ENCODE measurements at places on chromosomes 7 and 10.

DNA sequence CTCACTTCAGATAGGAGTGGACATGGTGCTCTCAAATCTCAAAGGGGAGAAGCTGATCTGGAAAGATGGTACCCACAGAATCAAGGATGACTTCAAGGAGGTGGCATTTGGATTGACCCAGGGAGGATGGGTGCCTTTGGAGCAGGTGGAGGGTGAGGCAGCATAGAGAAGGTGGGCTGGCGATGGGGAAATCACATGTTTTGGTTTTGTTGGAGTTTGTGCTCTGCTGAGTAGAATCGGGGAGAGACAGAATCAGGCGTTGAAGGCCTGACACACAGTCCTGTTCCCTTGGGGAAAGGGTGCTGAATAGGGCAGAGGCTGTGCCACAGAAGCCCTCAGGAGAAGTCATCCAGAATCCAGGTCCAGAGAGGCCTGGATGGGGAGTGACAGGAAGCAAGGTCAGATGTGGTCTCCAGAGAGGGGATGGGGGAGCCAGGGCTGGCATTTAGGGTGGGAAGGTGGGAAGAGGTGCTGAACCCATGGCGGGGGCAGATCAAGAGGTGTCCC, 291.1 kb downstream of the GLRX3 start:
- DNase-seq = no peak

GRCh38 chr7:38306171-38306570, 32.7 kb upstream of the TARP start:
- no peak for DNase-seq

DNA sequence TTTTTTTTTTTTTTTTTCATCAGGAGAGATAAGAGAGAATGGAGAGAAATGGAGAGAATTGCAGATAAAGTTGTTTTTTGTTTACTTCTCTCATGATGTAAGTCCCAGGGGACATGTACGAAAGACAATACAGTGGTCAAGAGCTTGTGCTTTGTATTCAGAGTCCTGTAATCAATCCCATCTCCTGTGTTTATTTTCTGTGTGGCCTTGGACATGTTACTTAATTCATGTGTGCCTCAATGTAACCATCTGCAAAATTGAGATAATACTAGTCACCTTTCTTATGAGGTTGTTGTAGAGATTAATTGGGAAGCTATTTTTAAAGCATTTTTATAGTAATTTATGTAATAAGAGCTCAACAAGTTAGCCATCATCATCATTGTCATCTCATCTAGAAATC, 117.5 kb downstream of the CDK14 start:
- DNase-seq = no peak

DNA sequence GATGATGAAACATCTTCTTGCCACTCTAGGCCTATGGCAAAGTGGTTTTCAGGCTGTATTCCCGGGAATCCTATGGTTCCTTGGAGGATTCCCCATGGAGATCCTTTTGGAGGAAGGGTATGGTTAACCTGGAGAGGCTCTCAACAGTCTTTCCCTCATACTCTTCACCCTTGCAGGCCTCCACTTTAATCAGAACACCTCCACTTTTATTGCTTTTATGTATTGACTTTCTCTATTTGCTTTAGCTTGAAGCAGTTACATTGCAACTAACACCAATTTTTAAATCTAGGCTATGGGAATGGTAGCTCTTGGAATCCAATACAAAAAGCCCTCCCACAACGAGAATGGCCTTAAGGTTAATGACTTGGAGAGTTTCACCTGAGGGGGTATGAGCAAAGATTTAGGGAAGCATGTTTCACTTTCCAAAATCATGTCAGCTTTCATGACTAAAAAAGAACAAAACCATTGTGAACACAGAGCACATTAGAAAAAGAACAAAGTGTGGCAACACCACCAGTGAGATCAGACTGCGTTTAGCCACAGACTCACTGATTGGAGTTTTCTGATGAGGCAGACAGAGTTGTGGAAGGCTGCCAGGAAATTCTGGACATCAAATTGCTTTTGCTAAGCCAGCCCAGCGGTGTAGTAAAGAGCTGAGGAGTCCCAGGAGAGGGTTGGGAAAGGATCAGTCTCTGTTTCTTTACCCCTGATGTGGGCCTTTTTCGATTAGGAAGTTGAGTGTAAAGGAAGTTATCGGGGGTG, 130.4 kb upstream of the BMPER start:
- DNase-seq = no peak

DNA sequence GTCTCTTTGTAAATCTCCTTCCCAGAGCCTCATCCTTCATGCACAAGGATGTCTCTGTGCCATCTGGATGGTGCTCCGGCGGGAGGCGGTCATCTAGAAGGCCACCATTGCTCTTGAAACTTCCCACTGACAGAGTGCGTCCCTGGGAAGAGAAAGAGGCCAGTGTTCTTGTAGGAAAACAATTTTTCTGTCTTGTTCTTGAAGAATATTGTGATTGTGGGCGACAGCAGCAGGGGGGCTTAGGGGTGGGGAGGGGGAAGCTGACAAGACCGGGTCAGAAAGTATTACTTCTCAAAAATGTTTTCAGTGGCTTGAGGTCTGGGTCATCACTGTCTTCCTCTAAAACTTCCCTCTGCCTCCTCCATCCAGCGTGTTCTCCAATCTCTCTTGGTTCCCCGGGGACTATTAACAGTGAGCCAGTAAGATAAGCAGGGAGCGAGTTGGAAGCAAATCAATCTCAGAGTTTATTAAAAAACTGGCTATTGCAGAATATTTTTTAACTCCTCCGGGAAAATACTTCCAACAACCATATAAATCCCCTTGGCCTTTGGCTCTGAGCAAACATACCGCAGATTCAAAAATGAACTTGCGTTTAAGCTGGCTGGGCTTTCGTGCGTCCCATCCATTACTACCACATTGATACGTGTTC, 597.8 kb upstream of the MGMT start:
- DNase-seq = no peak

- DNase-seq = no peak
Measured at GRCh38 chr10:17062009-17062408, 67.6 kb downstream of the CUBN start.

- peak; percentile 8 for DNase-seq
Measured at GRCh38 chr10:63466144-63466935, 563 bp upstream of the JMJD1C start.

DNA sequence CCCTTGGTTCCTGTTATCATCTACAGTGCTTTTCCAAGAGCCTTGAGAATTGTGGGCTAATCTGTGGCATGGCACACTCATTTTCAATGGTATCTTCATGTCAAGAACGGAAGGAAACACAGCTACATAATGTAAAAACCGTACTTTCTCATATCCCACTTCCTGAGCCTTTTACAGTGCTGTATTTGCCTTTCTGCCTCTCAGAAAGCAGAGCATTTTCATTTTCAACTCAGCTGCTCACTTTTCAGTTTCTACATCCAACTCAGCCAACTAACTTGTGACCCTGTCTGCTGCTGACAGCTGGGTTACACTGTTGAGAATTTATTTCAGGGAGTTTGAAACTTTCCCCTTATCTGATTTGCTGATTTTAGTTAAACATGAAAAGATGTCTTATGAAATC, 875.8 kb upstream of the KCND2 start:
- DNase-seq = no peak

- DNase-seq = peak; percentile 39
Measured at GRCh38 chr7:636396-636795, 90.1 kb upstream of the DNAAF5 start.

GRCh38 chr7:94823947-94824346, 83.4 kb upstream of the PPP1R9A start:
- no peak for DNase-seq

GRCh38 chr10:103123282-103124024, 69.6 kb downstream of the NT5C2 start:
- DNase-seq = no peak

GRCh38 chr10:124975977-124976514, 34.1 kb downstream of the ZRANB1 start:
- no peak for DNase-seq

DNA sequence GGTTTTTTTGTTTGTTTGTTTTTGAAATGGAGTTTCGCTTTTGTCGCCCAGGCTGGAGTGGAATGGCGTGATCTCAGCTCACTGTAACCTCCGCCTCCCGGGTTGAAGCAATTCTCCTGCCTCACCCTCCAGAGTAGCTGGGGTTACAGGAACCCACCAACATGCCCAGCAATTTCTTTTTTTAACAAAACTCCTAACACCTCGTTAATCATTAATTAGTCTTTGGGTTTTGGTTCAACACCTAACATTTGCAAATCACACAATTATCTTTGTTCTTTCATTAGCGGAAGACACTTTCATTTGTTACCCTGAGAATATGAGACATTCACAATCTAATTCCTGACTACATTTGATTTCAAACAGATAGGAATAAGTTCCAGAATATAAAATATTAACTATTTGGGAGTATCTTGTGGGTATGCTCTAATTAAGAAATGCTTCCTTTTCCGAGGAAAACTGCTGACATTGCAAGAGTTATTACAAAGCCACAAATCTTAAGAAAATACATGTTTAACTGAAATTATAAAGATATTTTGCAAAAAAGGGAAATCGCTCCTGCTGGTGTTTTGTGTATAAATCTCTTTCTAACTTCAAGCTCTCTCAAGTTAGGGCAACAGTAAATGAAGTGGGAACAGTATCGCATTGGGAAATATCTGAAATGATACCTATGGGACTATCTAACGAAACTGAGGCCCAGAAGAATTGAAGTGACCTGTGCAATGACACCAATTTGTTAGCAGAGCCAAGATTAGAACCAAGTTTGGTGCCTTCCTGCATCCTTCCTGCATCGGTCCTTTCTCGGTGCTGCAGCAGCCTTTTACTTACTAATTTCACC, 1.2 kb upstream of the LSM8 start:
- no peak for DNase-seq

DNA sequence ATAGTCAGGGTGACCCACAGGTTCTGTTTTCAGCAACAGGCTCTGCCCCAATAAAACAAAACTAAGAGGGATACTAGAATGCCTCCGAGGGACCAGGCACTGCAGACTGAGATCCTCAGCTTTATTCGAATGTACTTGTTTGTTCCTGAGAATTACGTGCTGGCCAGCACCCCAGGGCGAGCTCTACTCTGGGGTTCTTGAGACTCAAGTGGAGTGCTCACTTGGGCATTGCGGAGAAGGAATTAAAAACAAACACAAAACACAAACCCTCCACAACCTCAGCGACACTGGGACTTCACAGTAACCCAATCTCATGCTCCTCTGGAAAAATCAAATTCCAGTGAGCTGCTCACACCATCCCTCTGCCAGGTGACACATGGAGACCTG, 250.7 kb downstream of the TNS3 start:
- DNase-seq = no peak

- DNase-seq = no peak
Measured at GRCh38 chr10:20608503-20608902, 288.6 kb downstream of the NEBL start.

GRCh38 chr7:70726951-70727378, 405.0 kb upstream of the GALNT17 start:
- DNase-seq = no peak

DNA sequence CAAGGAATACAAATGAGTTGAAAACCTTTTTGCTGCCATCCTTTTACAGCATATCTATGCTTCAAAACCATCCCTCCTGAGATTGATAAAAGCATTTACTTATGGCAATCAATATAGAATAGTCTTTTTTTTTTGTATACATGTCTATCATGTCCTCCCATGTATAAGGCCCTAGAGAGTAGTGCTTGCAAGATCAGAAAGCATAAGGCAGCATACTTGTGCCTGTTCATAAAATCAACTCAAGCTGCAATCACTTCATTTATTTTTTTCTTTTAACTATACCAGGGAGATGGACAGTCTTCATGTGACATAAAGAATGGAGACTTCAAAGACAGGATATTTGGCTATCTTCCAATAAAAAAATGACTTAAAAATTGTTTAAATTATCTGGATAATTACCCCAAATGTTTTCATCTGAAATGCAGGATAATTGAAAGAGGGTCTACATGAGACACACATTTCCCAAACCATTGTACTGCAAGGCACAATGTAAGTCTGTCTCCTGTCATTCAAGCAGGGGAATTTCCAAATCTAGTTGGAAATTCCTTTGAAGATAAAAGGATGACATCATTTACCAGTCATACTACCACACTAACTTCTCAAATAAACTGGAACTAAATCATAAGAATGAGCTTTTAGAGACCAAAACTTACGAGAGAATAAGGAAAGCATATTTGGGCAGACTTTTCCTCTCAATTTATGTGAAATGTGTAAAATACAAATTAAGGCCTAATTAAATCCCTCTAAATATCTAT, 22.5 kb downstream of the LRRN3 start:
- no peak for DNase-seq

- no peak for DNase-seq
Measured at GRCh38 chr10:82256275-82256674, 381.3 kb downstream of the NRG3 start.

GRCh38 chr7:12102126-12102525, 109.0 kb upstream of the TMEM106B start:
- no peak for DNase-seq

DNA sequence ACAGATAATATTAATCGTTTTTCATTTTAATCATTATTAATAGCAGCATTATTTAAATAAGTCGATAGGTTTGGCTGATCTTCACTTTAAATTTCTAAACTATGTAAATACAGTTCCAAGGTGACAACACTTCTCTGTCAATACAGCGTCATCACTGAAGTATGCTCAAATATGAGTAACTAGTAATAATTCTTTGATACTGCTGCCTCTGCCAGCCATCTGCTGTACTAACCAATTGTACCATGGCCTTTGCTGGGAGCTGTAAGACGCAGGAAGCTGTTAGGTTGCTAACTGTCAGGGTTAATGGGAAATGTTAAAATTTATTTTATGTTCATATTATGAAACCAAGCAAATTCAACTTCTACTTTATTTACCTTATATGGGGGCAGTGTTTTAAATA, 1650.5 kb upstream of the LRRTM3 start:
- DNase-seq = no peak

- DNase-seq = no peak
Measured at GRCh38 chr7:23523486-23524075, 8.2 kb downstream of the TRA2A start.

DNA sequence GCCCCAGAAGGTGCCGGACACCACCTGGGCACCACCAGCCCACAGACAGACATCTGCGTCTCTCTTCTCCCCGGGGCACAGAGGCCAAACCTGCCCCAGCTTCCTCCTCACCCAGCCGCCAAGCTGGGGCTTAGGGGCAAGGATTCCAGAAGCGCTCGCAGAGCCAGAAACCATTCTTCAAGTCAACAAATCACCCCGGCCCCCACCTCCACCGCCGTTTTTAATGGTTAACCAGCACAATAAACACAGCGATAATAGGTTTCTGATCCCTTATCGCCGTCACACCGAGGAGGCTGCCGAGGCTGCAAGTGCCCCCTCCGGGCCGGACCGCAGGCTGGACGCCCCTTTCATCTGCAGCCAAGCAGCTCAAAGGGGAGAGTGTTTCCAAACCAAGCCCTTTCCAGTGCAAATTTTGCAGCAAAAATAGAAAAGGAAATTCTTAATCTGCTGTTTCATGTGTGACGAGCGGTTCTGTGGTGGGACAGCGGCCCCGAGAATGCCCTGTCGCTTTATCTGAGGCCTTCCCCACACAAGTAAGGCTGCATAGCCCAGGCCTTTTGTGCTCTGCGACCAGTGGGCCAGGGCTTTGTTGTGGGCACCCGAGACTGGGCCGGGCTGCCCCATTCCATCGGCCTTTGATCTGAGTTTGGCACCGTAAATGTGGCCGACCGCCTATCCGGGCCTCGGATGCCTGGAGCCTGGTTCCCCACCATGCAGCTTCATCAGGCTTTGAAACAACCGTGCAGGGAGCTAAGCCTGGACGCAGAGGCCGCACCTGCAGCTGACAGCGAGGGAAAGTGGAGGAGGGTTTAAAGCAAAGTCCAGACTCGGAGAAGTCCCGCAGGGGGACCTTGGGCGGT, 83.2 kb downstream of the FOXL3 start:
- no peak for DNase-seq
